NCI-H1694 (cell line): ENCODE measurements at places on chromosomes 13 and 19.

GRCh38 chr19:41330946-41331678, 21.1 kb downstream of the CCDC97 start:
- DNase-seq = no peak

- no peak for DNase-seq
These were observed 262.5 kb downstream of the SLITRK6 start for GRCh38 chr13:85536706-85537105.

GRCh38 chr19:664913-665443, 2.0 kb upstream of the RNF126 start:
- DNase-seq = peak; percentile 85

DNA sequence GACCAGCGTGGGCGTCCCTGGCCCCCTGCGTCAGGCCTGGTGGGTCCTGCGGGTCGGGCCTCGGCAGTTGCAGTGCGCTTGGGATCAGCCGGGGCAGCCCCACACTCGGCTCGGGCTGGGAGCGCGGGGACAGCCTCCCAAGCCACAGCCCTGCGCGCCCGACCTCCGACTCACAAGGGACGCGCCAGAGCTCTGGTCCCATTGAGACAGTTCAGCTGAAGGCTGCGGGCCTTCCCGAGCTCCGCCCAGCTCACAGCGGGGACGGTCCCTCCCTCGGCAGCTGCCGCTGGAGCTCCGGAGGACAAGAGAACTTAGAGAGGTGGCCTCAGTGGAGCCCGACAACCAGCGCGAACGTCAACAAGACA, 45.7 kb upstream of the ZNF730 start:
- no peak for DNase-seq

DNA sequence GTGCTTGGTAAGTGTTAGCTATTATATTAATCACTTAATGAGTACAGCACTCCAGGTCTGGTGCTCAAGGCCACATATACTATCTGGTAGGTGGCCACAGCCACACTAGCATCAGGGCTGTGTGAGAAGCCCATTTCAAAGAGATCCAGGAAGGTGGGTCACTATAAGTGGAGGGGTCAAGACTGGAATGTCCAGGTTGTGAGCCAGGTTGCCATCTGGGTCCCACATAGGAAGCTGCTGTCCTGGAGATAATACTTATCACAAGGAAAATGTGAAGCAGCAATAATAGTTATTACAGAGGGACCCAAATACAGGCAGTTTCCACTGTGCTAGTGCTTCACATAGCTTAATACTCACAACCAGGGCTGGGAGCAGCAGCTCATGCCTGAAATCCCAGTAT, 13.1 kb downstream of the C19orf47 start:
- no peak for DNase-seq

DNA sequence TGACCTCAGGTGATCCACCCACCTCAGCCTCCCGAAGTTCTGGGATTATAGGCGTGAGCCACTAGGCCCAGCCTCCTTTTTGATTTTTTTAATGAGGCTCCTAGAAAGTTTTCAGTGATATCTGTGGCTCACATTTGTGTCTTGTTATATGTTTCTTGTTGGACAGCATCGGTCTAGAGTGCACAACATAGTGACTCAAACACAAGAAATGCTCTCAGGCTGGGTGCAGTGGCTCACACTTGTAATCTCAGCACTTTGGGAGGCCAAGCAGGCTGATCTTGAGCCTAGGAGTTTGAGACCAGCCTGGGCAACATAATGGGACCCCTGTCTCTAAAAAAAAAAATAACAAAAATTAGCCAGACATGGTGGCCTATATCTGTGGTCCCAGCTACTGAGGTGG, 8.2 kb downstream of the PHF11 start:
- no peak for DNase-seq

GRCh38 chr13:39486758-39487157, 116.2 kb downstream of the LHFPL6 start:
- DNase-seq = no peak

GRCh38 chr13:36850790-36851438, 31.9 kb downstream of the RFXAP start:
- DNase-seq = peak; percentile 18
